A673 (cell line): ENCODE measurements at places on chromosomes 4 and X. TPM values are rescaled to one million over a fixed set of nuclear protein-coding genes. Genes with fewer than 3 reads are reported as not detected.
A peak's percentile ranks its signal among the peaks of the same experiment; 100 is the strongest.

DNA sequence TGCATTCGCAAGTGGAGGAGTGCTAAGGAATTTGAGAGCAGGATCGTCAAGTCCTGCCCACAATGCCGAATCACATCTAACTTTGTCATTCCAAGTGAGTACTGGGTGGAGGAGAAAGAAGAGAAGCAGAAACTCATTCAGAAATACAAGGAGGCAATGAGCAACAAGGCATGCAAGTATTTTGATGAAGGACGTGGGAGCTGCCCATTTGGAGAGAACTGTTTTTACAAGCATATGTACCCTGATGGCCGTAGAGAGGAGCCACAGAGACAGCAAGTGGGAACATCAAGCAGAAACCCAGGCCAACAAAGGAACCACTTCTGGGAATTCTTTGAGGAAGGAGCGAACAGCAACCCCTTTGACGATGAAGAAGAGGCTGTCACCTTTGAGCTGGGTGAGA is 100.2 kb upstream of the MED14 start:
- no peak for DNase-seq

- no peak for DNase-seq
Observed at GRCh38 chrX:47690175-47690574, 31.2 kb upstream of the UXT start.

GRCh38 chr4:116015062-116015461 is 901.6 kb upstream of the NDST4 start:
- peak; percentile 18 for DNase-seq

- DNase-seq = peak; percentile 48
Observed at GRCh38 chr4:184664445-184665210, 15.1 kb downstream of the PRIMPOL start.

GRCh38 chrX:2629316-2630007 is 61.6 kb upstream of the CD99 start:
- no peak for DNase-seq

Gene RNF150
- 2.7 and 3.8 TPM in 2 replicates for total RNA-seq

Gene FAM114A1
- total RNA-seq = 4.2 and 6.3 TPM in 2 replicates

Gene CXCL6
- 0.28 and 0.56 TPM in 2 replicates for total RNA-seq

Gene PABPC4L
- total RNA-seq = 3.4 and 4.4 TPM in 2 replicates

Gene PHEX
- total RNA-seq = 0.37 and 0.43 TPM in 2 replicates

Gene GPAT3
- 0.74 and 1.2 TPM in 2 replicates for total RNA-seq

GRCh38 chrX:44447214-44447613 is 95.4 kb downstream of the FUNDC1 start:
- DNase-seq = no peak

DNA sequence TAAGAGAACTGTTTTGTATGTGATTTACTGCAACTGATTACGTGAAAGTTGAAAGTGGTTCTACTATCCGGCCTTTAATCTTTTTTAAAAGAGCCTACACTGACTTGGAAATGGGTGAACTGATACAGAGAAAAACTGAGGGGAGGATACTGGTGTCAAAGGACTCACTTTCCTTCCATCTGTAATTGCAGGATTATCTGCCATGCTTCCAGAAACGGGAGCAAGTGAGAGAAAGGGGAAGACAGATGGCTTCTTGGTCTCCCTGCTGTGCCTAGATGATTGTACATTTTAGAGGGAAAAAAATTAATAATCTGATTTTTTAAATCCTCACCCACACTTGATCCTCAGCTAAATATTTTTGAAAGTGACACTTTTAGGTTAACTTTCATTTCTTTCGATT is 88.3 kb upstream of the GRID2 start:
- DNase-seq = no peak

DNA sequence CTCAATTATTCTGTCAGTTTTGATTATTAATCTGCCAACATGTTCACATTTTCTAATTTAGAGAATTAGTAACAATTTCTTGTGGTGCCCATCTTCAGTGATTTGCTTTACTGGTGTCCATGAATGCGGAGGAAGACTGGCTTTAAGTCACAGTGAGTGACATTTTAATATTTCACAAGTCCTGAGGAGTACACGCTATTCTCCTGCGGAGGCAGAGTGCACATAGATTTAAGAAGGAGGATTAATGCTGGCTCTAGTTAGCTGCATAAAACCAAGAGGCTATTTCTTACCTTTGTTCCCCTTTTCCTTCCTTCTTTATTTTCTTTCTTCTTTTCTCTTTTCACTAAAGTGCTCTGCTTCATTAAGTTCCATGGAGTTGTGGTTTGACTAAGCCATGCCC is 495.2 kb upstream of the IGFBP7 start:
- no peak for DNase-seq

DNA sequence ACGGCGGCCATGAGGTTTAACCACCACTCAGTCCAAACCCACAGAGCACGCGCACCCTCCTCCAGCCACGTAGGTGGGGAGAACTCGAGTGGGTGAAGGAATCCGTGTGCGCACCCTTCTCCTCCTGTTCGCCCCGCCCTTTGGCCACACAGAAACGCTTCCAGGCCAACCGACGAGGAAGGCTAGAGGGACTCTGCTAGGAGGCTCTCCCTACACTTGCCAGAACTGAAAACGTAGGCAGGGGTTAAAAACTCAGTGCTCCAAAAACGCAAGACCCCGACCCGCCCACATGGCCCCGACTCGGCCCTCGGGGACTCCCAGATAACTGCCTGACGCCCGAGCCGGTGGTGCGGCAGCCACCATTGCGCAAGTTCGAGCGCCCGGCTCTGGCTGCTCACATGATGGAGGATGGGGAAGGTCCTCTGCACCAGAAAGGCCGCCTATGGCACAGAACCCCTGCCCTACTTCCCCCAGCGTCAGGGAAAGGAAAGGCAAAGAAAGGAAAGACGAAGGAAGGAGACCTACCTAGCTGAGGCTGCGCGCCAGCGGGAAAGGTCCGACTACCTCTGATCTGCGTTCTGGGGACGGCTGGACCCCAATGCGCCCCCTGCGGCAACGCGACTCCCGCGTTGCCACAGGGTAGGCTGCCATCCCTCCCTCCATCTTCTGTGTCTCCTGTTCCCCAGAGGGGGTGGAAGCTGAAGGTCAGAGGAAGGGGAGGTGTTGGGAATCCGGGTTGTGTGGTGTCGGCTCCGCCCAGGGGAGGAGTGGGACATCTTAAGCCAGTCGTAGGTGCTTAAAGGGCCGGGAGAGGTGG is 201.9 kb upstream of the AGTR2 start:
- DNase-seq = no peak

Gene STAP1
- not detected in 2 replicates for total RNA-seq

- no peak for DNase-seq
Observed at GRCh38 chr4:161767116-161767515, 396.7 kb downstream of the FSTL5 start.

GRCh38 chr4:176189891-176190795 is 5.2 kb downstream of the SPATA4 start:
- no peak for DNase-seq

DNA sequence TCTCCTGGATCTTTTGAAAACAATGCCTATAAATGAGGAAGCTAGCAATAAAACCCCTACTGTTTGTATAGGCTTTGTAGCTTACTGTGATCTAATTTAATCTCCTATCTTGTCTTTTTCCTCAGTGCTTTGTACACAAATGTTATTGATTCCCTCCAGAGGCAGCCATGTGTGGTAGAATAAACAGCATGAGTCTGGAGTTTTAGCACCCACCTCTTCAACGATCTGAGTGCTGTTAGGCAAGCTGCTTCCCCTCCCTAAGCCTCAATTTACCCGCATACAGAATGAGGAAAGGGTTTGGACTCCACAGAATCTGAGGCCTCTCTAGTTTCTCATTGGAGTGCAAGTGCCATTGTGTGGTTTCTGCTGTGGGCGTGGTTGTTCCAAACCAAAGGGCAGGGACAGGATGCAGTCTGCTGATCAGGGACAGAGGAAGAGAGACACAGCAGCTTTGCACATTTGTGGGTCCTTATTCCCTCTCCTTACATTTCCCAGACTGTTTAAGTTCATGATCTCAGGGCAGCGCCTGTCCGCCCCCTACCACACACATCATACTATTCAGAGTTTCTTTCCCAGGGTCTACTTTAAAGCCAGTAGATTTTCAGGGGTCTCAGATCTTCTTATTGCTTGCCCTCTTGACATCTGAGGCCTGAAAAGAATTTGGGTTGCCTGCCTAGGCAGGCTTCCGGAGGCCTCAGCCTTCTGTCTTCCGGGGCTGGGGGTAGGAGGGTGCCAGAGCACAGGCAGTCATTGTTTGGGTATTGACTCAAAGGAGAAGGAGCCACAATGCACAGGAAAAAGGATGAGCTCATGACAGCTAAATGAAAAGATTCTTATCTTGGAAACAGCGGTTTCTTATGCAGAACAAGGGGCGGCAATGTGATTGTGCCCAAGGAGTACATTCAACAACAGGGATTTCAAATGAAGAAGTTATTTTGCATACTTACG is 114.9 kb upstream of the TEX13D start:
- DNase-seq = peak; percentile 88

GRCh38 chr4:40789031-40789430 is 39.3 kb downstream of the NSUN7 start:
- DNase-seq = no peak
